ENCODE measurements at places on chromosomes 16 and 17.

GRCh38 chr17:78088529-78088928 lies 40.0 kb downstream of the TMC6 start:
- no peak for DNase-seq

DNA sequence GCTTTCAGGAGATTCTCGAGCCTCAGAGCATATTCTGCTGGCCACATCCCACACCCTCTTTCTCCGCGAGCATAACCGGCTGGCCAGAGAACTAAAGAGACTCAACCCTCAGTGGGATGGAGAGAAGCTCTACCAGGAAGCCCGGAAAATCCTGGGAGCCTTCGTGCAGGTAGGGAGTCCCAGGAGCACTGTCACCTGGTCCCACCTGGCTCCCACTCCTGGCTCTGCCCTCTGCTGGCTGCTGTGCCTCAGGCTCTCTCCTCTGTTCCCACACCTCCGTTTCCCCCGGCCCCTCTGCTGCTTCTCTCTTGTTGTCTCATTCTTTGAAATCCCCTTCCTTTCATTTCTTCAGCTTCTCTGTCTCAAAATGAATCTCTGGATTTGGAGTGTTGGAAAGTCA lies 16.4 kb downstream of the LPO start:
- DNase-seq: no peak

- no peak for DNase-seq
Measured at GRCh38 chr17:6374761-6375312, 60.1 kb downstream of the AIPL1 start.

- no peak for DNase-seq
Measured at GRCh38 chr16:79217375-79218011, 383.0 kb downstream of the MAF start.

- DNase-seq: no peak
Measured at GRCh38 chr17:50638606-50638965, 3.9 kb downstream of the ABCC3 start.

DNA sequence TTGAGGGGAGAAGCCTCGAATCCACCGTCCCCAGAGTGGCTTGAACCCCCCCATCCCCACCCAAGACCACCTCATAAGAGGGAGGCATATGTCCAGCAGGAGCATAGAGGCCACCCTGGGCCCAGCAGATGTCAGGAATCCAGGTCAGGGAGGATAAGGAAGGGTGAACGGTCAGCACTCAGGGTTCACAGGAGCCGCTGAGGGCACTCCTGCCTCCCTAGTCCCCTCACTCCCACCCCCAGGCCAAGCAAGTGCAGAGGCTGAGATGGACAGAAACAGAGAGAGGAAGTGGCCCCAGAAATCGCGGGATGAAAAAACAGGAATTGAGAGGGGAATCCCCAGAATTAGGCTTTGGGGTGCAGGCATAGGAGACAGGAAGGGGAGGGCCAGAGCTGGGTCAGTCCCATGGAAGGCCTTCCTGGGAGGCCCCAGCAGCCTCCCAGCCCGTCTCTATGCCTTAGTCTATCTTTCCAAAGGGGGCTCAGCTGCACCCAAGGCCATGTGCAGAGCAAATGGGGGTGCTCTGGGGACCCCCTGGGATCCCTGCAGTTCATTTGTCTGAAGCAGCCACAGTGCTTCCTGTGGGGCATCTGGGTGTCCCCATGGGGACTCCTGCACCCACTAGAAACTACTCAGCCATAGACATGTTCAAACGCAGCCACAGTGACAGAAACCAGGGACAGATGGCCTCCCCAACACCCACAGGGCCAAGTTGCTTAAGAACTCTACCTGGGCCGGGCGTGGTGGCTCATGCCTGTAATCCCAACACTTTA lies 1.7 kb downstream of the CMTM3 start:
- DNase-seq: no peak

DNA sequence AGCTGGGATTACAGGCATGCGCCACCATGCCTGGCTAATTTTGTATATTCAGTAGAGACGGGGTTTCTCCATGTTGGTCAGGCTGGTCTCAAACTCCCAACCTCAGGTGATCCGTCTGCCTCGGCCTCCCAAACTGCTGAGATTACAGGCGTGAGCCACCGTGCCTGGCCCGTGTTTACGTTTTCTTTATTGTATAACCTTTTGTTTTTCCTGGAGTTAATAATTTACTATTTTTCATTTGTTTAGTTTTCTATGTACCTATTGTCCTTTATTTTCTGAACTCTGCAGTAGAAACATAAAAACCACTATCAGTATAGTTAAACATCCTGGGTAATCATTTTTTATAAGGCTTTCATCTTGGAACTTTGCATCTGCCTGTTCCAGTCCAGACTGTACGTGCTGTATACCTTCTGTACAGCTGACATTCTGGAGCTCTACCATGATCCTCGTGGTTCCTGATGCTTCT lies 73.6 kb downstream of the PPM1E start:
- no peak for DNase-seq

GRCh38 chr17:61323003-61323908 lies 76.4 kb upstream of the TBX2 start:
- no peak for DNase-seq

- no peak for DNase-seq
Measured at GRCh38 chr16:951660-952301, 19.0 kb downstream of the LMF1 start.

- no peak for DNase-seq
Measured at GRCh38 chr17:60901242-60901641, 223.6 kb downstream of the BCAS3 start.

GRCh38 chr17:64574646-64575045 lies 67.9 kb downstream of the CEP95 start:
- no peak for DNase-seq
